ENCODE measurements at places on chromosomes 6 and 20.

- no peak for DNase-seq
Observed at GRCh38 chr6:154399097-154399496, 42.5 kb upstream of the IPCEF1 start.

- DNase-seq: no peak
Observed at GRCh38 chr20:57619051-57619831, 985 bp downstream of the ZBP1 start.

DNA sequence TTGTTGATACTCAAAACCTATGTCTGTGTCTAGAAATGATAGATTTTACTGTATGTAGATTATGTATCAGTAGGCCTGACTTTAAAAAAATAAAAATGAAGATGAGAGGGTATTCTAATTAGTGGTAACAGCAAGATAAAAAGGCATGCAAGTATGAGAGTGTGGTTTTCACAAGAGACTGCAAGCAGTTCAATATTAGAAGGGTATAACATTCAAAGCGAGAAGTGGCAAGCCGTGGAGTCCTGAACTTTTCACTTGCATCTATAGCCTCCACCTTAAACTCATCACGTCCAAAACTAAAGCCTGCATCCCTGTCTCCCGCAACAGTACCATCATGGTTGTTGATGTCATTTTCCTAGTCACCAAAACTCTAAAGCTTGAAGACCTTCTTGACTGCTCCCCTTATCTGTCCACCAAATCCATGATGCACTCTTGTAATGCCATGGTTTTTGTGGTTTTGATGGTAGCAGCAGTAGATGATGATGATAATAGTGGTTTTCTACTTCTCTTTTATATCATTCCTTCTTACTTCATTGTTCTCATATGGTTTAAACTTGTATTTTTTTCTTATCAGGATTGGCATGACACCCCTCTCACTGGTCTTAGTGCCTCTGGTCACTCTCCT is 9.2 kb upstream of the CGA start:
- no peak for DNase-seq

DNA sequence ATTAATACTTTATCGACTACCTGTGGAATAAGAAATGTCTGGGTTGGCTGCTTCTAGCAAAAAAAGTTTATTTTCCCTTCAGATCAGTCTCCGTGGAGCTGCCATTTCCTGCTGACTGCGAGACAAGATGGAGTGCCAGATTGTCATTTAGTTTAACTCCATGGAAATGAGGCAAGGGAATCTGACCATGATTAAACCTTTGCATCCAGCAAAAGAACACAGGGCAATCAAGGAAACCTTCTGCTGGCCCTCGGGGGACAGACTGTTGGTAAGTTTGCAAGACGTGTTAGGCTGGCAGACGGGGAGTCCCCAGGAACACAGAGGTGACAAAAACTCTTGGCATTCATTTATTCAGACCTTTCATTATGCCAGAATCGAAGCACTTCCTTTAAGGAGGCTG is 52.2 kb upstream of the SPACA1 start:
- DNase-seq: no peak
